ENCODE measurements at places on chromosomes 7 and 10.
A peak's percentile ranks its signal among the peaks of the same experiment; 100 is the strongest.

DNA sequence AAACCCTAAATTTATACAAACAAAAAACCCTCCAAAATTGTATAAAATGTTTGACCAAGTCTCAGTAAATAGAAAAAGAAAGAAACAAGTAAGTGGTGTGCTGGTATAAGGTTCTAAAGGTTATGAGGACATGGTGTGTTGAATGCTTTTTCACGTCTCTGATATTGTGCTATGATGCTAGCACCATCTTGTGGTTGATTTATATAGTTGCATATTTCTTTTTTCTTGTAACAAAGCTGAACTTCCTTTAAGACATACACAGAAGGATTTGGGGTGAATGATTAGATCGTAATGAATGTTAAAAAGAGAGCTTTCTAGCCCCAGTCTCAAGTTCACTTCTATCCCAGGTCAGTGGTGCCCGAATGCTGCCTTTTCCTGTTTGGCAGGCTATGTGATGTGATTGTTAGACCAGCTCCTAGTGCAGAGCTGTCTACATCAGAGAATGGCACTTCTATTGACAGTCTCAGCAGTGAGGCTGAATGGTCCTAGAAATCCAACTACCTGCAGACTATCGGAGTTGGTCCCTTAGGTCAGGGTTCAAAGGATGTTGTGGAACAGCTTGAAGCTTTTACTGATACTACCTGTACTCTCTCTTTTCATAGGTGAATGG lies 25.0 kb downstream of the VTI1A start:
- no peak for DNase-seq

- DNase-seq, result no peak
Measured at GRCh38 chr10:132508581-132509443, 28.8 kb upstream of the INPP5A start.

DNA sequence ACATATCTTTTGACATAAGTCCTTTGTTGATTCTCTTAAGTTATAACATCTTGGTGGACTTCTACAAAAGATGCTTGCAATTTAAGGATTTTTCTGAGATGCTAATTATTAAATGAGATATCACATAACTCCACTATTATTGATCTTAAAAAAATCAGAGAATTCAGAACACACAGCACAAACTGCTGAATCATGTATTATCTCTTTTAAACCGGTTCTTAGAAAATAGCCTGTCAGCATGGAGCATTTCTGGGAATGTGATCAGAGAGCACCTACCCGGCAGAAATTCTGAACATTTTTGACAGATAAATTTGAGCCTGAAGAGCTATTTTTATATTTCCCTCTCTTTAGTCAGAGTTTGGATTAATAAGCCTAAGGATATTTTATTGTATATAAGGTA lies 50.2 kb upstream of the PCLO start:
- DNase-seq, result no peak

- DNase-seq, result no peak
Measured at GRCh38 chr7:84612981-84613681, 418.5 kb upstream of the SEMA3A start.

DNA sequence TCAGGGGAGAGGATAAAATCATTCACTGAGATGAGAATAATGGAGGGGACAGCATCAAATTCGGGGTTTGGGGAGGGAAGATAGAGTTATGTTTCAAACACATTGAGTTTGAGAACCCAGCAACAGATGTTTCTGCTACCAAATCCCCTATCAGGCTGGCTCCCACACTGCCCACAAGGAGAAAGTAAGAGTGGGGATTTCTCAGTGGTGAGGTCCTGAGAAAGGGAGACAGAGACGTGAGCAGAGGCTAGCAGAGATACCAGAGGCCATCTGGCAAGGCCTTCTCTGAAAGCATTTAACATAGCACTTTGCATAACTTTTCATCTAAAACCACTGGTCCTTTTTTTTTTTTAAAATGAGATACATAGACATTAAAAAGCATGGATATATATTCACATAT lies 7.8 kb upstream of the SLF2 start:
- no peak for DNase-seq

GRCh38 chr7:144414815-144415214 lies 11.3 kb upstream of the NOBOX start:
- DNase-seq, result no peak

DNA sequence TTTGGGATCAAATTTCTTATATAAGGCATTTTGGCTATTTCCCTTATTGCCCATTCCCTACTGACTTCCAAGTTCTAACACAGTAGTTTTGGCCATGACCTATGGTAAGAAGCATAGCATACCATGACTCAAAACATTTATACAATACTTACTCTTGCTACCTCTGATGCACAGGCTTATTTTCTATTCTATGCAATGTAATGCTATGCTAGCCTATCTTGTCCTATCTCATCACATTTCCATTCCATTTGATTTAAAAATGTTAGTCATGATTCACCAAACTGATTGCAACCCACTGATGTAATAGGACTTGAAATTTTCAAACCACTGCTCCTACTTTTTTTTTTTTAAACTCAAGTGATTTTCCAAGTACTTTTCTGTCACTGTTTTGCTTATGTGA lies 658.5 kb downstream of the TYW1 start:
- no peak for DNase-seq

- no peak for DNase-seq
Measured at GRCh38 chr7:69691734-69692133, 93.5 kb downstream of the AUTS2 start.

DNA sequence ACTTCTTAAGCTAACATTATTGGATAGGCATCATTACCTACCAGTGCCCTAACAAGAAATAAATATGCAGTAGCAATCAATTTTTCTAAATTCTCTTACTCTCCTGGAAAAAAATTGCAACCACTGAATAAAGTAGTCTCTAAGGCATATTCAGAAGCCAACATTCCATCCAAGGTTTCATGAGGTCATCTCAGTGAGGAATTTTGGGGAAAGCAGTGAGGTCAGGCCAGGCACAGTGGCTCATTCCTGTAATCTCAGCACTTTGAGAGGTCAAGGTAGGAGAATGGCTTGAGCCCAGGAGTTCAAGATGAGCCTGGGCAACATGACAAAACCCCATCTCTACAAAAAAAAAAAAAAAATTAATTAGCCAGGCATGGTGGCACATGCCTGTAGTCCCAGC lies 75.9 kb upstream of the GHITM start:
- no peak for DNase-seq

GRCh38 chr7:53531-53930 lies 138.8 kb upstream of the FAM20C start:
- DNase-seq, result no peak

- no peak for DNase-seq
Measured at GRCh38 chr7:47715631-47716068, 133.7 kb upstream of the TNS3 start.

GRCh38 chr7:139588632-139589031 lies 65.1 kb downstream of the CLEC2L start:
- DNase-seq, result no peak

GRCh38 chr7:89681448-89681847 lies 472.8 kb upstream of the STEAP1 start:
- no peak for DNase-seq

- DNase-seq, result peak; percentile 36
Measured at GRCh38 chr7:73865738-73866445, 4.9 kb downstream of the TMEM270 start.

DNA sequence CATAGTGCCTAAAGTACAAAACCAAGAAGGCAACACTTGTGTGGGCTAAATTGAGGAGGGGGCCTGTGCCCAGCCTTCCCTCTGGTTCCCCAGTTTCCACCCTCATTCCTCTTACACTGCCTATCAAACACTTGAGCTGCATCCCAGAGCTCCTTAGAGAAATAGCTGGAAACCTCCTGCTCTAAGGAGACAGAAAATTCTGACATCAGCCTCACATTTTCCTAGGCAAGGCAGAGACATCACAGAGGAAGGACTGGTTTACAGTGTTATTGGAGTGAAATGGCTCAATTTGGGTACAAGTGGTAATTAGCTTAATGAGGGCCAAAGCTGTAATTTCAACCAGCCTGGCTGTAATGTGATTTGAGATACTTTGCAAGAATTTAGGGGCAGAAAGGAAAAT lies 192.3 kb upstream of the AOAH start:
- no peak for DNase-seq

DNA sequence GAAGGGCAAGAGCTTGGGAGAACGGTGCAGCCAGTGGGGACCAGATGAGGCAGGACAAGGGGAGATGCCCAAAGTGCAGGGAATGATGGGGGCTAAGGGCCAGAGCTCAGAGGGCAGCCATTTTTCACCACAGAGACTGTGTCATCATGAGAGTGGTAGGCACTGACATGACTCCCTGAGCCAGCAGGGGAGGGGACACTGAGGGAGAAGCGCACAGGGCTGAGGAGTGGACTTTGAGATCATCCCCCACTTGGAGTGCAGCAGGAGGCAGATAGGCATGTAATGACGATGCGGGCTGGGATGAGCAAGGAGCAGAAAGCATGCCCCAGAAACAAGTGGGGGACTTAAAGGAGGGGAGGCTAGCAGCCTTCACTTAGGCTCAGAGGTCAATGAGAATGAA lies 5.2 kb upstream of the SMKR1 start:
- no peak for DNase-seq

DNA sequence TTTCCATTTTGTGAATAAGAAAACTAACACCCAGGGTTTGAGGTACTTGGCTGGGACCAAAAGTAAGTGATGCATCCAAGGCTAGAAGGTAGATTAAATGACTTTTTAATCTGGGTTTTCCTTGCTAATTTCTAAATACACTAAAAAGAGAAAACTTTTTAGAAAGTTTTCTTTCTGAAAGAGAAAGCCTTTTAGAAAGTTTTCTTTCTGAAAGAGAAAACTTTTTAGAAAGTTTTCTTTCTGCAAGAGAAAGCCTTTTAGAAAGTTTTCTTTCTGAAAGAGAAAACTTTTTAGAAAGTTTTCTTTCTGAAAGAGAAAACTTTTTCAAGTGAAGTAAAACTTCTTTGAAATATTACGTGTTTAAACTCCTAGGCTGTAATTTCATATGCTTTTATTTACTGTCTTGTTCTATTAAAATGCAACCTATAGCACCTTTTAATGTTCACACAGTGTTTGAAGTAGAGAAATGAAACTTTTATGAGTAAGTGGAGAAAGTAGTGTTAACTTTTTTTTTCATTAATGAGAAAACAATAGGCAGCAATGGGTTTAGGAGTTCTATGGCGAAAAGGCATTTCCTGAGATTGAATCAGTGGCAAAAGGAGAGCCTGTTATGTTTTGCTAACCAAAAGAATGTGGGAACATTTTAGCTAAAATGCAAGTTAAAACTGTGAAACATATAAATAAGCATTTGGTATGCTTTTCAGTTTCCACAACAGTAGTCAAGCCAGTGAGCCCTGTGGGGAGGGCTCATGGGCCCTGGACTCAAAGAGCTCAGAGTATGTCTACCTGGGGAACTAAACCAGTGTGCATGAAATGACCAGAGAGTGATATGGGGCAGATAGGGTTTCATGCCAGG lies 103.7 kb downstream of the RBM20 start:
- DNase-seq, result no peak

DNA sequence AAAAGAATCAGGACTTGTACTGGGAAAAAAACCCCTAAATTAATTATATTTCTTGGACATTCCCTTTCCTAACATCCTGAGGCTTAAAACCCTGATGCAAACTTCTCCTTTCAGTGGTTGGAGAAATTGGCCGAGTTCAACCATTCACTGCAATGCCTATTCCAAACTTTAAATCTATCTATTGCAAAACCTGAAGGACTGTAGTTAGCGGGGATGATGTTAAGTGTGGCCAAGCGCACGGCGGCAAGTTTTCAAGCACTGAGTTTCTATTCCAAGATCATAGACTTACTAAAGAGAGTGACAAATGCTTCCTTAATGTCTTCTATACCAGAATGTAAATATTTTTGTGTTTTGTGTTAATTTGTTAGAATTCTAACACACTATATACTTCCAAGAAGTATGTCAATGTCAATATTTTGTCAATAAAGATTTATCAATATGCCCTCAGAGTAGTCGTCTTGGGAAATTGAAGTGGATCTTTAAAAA lies 6.6 kb downstream of the EMX2 start:
- DNase-seq, result no peak

- no peak for DNase-seq
Measured at GRCh38 chr7:153382641-153383101, 623.1 kb downstream of the ACTR3B start.

- DNase-seq, result no peak
Measured at GRCh38 chr7:108460964-108461363, 4.7 kb upstream of the NRCAM start.

DNA sequence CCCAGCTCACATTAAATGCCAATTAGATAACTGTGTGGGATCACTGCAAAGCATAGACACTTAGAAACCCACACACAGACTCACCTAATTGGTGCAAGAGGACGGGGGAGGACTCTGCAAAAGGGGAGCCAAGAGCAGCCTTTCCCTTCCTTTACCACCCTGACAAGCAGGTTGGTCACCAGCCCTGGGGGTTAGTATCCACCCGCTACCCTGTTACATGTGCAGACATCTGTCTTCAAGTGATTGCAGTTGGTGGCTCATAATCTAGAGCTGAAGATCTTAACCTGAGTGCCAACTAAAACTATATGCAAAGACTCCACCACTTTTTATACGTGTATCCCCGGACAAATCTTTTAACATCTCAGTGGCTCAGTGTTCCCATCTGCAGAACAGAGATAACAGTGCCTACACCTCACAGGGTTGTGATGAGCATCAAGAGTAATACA lies 56.9 kb downstream of the SORBS1 start:
- DNase-seq, result no peak

DNA sequence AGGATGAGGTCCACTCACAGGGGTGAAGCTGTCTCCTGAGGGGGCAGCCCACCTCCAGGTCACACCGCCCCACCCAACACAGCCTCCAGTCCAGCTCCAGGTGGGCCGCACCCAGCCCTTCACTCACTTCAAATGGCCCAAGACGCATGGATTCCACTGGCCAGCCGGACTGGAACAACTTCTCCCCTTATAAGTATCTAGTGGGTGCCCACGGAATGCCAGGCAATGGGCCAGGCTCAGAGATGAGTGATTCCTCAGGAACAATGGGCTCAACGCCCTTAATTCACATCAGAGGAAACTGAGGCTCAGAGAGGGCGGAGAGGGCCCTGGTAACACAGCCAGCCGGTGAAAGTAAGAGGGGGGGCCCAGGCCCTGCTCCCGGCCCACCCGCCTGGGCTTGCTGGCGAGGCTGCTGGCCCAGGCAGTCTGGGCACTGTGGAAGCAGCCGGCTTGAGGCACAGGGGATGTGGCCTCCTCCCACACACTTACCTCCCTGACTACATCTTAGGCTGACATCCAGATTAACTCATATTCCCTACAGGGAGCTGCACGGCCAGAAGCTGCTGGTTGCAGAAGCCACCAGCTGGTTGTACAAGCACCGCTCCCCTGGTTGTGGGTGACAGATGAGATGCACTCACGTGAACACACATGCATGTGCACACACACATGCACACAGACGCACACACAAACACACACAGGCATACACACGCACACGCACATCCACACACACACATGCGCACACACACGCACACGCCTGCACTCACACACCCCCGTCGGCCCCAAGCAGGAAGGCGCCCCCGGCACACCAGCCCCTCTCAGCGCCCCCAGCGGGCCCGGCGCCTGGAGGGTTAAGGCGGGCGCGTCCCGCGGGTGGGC lies 1.0 kb upstream of the FAM20C start:
- peak; percentile 41 for DNase-seq

- no peak for DNase-seq
Measured at GRCh38 chr7:105773030-105773460, 103.4 kb downstream of the ATXN7L1 start.

- no peak for DNase-seq
Measured at GRCh38 chr10:101897633-101898032, 54.0 kb upstream of the KCNIP2 start.
